ENCODE measurements at places on chromosomes 1 and 21.
A peak's percentile ranks its signal among the peaks of the same experiment; 100 is the strongest.

DNA sequence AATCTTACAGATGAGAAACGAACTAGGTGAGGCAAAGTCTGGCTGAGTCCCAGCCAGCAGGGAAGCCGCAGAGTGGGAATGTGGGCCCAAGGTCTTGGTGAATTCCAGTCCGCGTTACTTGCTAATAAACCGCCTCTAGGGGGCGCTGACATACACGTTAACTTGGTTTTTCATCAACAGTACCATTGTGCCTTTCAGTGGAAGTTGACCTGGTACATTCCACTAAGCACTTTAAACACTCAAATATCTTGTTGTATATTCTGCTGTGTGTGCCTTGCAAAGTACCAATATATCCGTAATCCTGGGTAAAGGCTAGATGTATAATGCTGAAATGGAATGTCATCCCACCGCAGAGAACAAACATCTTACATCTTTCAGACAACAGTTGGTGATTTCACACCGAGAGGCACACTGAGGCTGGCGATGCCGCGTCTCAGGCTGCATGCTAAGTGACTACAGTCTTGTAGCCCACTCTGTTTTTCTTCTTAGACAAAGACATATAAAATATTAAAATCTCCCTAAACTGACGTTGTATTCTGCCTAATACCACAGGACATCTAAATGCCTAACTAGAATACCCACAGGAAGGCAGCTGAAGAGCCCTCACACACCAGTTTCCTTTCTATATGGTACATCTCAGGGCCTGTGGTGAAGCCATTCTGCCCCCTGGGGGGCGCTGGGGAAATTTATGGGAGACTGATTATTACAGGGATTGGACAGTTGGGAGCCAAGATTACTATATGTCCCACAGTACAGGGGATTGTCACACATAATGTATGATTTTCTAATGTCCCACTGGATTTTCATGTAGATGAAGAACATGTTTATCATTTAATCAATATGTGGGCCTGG is 49.2 kb upstream of the C1orf198 start:
- DNase-seq: peak; percentile 88

- DNase-seq: no peak
Observed at GRCh38 chr1:62962901-62963776, 179.2 kb downstream of the ATG4C start.

DNA sequence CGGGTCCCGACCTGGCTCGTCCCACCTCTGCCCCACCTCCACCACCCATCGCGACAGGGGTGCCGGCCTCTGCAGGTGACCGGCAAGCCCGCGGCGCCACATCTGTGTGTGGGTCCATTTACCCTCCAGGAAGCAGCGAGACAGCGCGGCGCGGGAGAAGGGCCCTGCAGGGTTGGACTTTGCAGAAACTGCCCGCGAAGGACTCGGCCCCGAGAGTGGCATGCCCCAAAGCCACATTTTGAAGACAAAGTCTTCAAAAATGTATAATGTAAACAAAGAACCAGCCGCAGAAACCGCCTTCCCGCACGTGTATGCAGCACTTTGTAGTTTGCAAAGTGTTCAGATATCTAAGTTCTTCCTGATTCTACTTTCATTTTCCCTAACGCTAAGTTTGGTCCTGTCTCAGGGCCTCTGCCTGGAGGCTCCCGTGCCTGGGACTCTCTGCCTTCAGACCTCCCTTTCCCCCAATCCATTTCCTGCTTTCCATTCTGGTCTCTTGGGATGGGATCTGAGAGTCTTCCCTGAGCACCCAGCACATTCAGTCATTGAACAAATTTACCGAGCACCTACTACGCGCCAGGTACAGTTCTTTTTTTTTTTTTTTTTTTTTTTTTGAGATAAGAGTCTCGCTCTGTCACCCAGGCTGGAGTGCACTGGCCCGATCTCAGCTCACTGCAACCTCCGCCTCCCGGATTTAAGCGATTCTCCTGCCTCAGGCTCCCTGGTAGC is 524 bp upstream of the TMCO4 start:
- peak; percentile 63 for DNase-seq

GRCh38 chr1:25786887-25787759 is 12.9 kb upstream of the SELENON start:
- DNase-seq: no peak
